ENCODE measurements at places on chromosomes 12 and 14.

DNA sequence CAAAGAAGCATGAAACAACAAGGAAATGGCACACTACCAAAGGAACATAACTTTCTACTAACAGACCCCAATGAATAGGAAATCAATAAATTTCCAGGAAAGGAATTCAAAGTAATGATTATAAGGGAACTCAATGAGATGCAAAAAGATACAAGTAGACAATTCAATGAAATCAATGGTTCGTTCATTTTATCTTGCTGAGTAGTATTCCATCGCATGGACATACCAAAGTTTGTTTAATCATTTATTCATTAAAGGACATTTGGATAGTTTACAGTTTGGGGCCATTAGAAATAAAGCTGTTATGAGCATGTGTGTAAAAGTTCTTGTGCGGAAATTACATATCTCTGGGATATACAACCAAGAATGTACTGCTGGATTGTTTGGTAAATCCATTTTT is 35.0 kb upstream of the LYZ start:
- no peak for DNase-seq

DNA sequence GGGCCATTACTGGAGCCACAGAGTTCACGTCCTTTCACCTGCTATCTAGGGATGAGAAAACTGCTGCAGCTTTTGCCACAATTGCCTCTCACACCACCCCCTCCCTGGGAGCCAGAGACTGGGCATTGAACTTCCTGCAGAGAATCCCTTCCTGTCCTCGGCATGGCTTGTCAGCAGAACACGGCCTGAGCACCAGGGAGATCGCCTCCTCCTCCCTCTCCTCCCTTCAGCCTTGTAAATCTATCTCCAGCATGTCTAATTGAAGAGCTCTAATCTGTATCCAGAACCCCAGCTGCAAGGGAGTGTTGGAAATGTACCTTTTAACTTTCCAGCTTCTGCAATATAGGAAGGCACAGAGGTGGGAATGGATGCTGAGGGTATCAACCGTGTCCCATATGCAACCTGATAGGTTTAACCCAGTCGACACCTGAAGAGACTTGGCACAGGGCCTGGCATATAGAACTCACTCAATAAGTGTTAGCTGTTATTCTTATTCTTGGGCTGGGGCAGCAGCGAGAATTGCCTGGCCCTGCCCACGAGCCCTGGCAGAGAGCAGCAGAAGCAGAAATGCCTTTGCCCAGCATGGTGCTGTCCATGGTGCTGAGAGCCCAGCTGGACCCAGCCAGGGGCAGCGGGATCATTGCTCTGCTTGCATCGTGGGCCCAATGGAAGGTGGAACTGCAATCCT is 26.8 kb downstream of the TMEM63C start:
- peak; percentile 30 for DNase-seq

DNA sequence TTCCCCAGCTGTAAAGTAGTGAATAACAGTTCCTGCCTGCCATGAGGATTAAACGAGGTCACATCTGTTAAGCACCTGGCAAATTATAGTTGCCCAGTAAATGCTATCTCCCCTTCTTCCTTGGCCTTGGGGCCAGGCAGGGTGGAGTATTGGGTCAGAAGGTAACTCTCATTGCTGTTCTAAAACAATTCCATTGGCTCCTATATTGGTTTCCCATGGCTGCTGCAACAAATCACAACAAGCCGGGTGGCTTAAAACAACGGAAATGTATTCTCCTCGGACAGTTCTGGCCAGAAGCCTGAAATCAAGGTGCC is 31.9 kb downstream of the MMAB start:
- no peak for DNase-seq

DNA sequence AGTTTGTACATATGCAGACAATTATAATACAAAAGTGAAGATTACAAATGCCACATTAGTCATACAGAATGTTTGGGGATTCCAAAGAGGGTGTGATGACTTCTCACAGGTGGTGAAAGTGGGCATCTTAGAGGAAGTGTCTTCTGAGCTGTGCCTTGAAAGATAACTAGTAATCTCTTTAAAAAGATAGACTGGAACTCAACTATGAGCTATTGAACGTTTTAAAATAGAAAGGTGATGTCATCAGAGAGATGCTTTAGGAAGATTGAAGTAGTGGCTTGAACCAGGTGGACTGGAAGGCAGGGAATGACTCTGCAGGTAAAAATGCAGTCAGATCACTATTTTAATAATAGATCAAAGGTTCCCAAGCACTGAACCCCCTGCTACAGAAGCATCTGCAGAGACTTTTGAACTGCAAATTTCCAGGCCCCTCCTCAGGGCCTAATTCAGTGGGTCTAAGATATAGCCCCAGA is 50.3 kb downstream of the SYT1 start:
- no peak for DNase-seq

DNA sequence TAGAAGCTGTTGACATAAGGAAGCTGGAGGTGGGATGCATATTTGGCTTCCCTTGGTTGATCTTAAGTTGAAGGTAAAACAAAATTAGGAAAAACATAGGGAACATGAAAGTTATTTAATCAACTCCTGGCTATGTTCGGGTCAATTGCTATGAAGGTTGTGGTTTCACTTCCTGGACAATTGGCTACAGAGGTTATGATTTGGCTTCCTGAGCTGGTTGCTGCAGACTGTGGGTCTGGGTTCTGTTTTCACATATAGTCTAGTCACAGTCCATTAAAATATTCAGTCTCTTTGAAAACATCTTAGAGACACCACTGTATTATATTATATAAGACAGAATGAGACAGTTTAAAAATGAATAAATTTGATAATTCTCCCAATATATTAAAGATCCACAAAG is 895.2 kb upstream of the USP15 start:
- no peak for DNase-seq

DNA sequence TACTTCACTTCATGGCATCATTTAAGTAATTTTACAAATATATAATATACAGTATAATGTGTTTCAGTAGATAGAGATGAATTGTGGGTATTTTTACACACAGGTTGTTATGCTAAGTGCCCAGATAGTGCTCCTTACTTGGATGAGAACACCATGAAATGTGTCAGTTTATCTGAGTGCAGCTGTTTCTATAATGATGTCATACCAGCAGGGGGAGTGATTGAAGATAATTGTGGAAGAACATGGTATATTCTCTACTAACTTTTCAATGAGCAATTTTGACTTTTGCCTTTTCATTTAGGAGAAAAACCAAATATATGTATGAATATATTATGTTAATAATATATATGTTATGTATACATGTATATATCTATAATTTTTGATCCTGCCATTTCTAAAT is 221.6 kb downstream of the LRRK2 start:
- DNase-seq, result no peak

- no peak for DNase-seq
Observed at GRCh38 chr12:40216516-40217288, 8.1 kb upstream of the LRRK2 start.

DNA sequence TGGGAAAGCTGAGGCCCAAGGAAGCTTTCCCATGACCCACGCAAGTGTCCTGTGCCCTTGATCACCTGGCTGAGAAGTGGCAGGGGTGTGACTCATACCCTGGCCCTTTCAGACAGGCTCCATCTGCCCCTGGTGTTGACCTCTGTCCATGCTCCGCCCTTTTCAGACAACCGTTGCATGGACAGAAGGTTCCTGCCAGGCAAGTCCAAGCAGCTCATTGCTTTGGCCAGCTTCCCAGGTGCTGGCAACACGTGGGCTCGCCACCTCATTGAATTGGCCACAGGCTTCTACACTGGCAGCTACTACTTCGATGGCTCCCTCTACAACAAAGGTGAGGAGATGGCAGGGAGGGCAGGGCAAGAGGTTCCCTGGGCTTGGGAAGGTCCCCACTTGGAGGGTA is 103.5 kb downstream of the WSCD2 start:
- DNase-seq, result no peak

DNA sequence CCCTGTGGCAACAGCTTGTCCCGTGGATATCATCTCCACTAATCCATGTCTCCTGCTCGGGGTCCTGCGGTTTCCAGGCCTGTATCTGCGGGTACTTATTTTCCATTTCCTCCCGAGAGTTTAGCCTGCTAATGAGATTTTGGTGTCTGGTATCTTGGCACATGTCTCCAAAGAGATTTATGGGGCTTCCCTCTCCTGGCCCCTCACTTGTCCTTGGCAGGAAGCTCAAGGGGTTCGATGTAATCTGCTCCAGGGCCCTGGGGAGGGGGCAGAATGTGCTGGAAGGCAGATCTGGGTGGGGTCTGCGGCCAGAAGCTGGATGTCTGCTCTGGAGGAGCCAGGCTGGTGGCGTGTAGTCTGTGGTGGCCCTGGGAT is 85.7 kb downstream of the KIF26A start:
- DNase-seq, result no peak

- DNase-seq, result no peak
Observed at GRCh38 chr12:52256584-52256935, 17.9 kb upstream of the KRT86 start.

GRCh38 chr12:93381161-93381975 is 3.6 kb downstream of the NUDT4 start:
- DNase-seq, result peak; percentile 18

GRCh38 chr12:9883175-9883574 is 1.9 kb downstream of the KLRF2 start:
- no peak for DNase-seq

DNA sequence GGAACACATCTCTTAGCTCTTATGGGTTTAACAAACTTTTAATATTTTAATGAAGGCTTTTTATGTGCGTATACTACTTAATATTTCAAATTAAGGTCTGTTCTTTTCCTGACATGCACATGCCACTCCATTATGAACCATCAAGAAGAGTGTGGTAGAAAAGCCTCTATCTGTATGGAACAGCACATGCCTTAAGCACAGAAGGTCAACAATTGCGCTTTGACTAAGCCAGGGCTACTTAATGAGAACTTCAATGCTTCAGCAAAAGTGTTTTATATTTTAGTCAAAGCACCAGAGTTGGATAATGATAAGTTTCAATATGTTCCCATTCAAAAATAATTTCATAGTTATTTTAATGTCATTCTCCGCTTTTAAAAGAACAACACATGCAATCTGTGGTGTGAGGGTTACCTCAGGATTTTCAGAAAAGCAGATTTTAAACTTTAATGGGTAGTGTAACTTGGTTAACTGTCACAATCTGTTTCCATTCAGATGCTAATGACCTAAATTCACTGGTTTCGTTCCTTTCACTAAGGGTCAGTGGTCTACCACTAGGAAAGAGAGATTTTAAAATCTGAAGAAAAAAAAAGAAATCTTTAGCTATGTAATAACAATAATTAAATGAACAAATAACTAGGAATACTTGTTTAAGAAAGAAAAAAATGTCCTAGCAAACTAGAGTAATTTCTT is 193.4 kb upstream of the NOVA1 start:
- no peak for DNase-seq

DNA sequence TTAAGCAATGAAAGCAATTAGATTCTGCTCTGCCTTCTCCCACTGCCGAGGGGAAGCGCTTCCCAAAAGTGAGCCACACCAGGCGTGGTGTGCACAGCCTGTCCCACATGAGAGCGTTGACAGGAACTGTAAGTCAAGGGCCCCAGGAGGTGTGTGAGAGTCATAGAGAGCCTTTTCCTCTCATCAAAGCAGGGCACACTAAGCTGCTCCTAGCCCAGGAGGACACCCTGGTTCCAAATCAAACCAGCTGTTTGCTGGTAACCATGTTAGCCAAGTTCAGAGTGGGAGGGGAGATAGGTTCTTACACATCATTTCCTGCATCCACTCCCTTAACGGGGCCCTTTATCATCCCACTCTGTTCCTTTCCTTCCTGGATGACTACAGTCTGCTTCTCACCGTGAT is 98.3 kb downstream of the SPTSSA start:
- DNase-seq, result no peak

DNA sequence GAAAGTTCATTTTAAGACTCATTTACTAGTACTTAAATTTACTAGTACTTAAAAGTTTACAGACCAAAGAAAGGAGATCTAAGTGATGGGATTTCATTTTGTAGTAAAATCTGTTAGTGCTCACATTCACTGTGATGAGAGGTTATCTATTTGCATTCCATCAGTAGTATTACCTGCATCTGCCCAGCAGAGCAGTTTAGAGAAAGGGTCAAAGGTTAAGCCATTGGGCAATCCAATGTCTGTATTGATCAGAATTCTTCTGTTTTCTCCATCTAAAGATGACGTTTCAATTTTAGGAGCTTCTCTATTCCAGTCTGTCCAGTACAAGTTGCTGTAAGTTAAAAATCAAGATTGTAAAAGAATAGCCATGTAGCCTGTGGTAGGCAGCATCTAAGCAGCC is 18.3 kb downstream of the RTRAF start:
- DNase-seq, result no peak

- DNase-seq, result no peak
Observed at GRCh38 chr14:100900837-100901390, 2.6 kb downstream of the RTL1 start.

GRCh38 chr14:98926801-98927200 is 345.2 kb downstream of the BCL11B start:
- DNase-seq, result no peak

- DNase-seq, result no peak
Observed at GRCh38 chr12:94754653-94755052, 104.3 kb upstream of the TMCC3 start.
